ENCODE measurements at places on chromosomes 4 and X.

- DNase-seq = peak; percentile 57
Measured at GRCh38 chr4:184417802-184418511, 56.4 kb downstream of the IRF2 start.

- DNase-seq = no peak
Measured at GRCh38 chr4:83780053-83780733, 244.3 kb downstream of the GPAT3 start.

- no peak for DNase-seq
Measured at GRCh38 chrX:6770936-6771335, 236.0 kb upstream of the VCX3A start.

DNA sequence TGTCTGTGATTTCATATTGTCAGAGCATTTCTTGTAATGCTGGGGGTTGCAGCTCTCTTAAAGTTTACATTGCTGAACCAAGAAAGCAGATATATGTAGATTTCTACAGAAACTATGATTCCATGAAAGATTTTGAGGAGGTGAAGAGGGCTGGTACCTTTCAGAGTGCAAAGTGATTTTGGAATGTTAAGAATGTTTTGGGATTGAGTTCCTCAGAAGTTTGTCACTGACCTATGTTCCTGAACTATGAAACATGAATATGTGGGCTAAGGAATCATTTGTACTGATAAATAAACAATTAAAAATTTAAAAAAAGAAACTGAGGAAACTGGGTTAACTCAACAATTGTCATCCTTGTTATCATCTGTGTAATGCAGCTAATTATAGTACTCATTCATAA, 12.3 kb upstream of the CHIC2 start:
- no peak for DNase-seq

DNA sequence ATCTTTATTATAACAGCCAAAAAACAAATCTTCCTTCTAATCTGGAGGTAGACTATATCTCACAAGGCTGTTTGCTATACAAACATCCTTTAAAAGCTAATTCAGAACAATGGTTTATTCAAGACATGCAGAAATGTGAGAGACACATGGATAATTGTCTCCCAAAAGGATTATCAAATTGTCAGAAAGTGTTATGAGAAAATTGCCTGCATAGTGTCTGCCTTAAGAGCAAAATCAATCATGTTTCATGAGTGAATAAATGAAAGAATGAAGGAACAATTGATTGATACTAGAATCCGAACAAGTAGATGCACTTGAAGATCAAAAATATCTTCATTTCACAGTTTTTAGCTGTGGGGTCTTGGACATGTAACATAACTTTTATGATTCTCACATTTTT, 621.7 kb upstream of the BOD1L1 start:
- DNase-seq = no peak

DNA sequence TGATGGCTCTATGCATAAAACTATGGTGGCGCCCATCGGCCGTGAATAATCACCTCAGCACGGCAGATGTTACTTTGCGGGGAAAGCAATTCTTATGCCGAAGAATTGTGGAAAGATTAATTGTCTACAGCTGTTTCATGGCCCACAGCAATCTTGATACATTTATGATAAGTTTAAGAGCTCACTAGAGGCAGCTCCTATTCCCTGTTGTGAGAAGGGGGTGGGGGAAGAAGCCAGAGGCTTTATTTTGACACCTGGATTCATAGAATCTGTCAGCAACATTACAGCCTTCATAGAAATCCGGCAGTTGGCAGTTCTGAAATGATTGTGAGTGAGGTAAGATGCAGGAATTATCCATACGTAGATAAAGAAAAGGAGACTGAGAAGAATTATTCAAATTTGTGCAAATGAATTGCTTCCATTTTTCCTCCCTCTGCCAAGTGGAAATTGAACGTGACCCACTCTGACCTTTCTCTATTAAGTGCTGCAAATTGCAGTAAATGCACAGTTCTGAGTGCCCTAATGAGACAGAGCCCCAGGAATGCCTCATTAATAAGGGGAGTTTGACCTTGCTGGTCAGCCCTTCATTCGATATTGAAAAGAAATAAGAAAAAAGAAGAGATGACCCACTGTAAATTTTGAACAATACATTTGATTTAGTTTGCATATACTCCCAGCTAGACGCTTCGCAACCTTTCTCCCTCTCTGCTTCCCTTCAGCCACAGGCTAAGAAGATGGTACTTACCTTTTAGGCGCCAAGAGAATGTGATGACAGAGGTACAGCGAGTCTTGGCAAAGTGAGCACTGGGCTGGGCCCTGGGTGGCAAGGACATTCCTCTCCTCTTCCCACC, 188.8 kb downstream of the GPAT3 start:
- no peak for DNase-seq

GRCh38 chr4:89563431-89563830, 255.8 kb upstream of the GPRIN3 start:
- DNase-seq = no peak

DNA sequence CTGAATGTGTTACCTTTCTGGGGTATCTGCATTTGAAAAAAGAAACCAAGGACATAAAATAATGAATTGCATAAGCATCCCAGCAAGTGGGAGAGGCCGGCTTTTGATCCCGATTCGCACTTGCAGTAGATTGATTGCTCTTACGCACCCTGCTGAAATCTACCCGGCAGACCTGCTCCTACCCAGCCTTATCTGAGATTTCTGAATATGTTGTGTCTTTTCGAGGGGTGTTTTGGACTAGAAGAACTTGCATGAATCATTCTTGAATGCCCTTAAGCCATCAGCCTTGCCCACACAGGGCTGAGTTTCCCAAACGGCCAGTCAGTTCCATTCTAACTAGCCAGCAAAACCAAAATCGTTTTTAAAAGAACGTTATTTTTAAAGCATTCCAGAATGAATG, 174.4 kb upstream of the BCOR start:
- DNase-seq = no peak

DNA sequence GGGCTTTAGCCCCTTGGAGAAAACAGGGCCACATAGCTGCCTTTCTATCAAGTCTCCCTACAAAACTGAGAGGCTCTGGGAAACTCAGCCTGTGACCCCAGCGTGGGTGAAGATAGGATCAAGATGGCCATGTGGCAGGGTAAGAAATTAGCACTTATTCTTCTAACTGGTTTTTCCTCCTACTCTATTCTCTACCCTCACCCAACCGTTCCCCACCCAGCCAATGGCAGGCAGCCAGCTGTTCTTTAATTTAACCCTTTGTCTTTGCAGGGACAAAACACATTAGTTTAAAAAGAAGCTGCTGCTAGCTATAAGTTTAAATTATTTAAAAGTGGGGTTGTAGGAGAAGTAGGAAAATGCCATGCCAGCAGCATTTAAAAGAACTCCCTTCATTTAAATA, 2.8 kb downstream of the CLCN5 start:
- DNase-seq = no peak

DNA sequence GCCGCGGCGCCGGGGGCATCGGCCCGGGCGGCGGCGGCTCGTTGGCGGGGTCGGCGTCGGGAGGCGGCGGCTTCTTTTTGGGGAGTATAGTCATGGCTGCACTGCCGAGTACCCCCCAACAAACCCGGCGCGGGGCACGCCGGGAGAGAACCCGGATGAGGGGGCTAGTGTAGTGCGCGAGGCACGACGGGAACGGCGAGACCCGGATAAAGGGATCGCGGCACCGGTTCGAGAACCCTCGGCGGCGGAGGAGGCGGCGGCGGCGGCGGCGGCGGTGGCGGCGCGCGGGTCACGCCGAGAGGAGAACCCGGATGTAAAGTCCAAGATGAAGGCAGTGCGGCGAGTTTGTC, at the start of gene OTUD5:
Gene OTUD5 (minus strand): TSS at position 131 of the 350 bp plus-strand sequence. CDS start 37 bp downstream, at position 94.
- DNase-seq = peak; percentile 85

DNA sequence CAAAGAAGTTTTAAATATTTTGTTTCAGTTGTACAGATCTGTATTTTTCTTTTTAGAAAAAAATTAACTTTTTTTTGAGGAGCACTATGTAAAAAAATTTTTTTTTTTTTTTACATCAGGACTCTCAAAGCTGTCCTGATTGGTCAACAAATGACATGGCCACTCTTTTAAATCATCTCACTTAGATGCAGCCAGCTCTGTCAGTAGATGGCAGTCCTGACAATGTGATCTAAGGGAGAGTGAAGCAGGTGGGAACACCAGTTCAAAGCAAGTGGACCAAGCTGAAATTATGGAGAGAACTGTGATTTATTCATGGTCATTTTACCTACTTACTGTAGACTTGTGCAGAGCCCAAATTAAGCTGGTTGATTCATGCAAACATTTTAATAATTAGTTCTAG, 174.7 kb upstream of the GPRIN3 start:
- DNase-seq = peak; percentile 16

DNA sequence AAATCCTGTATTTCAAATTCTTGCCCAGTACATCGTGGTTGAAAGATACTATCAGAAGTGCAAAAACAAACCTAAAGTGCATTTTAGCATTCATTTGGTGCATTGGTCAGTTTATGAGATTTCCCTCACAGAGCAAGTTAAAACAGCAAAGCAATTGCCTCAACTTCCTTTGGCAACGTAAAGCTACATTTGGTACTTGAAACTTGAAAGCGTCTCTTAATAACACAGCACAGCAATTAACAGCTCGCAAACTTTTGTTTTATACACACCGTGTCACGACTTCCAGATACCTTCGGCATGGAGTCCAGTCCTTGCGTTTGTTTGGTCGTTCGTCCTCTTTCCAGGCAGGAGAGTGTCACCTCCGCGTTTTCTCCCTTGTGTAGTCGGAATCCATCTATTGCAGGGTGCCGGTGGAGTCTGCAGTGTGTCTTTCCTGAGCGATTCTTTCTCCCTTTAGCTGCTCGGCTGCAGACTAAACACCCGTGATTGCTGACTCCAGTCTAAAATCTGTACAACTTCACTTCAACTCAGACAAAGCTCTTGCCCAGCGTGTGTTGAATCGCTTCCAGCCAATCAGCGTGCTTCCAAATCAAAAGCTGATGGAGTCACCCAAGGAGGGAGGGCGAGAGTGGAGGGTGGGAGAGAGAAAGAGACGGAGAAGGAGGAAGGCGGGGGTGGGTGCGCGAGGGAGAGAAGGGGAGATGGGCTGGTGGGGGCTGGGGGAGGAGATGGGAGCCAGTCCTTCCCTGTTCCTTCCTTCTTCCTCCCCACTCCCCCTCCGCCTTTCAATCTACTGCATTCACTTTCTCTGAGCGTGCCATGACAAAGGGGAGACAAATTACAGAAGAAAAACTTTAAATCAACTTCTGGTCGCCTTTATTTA, at the start of gene PCDH18:
Gene PCDH18 (minus strand): TSS at position 509 of the 883 bp plus-strand sequence. CDS start 406 bp downstream, at position 103.
- peak; percentile 38 for DNase-seq

- DNase-seq = no peak
Measured at GRCh38 chrX:133405498-133406185, 9.6 kb downstream of the GPC4 start.

GRCh38 chr4:10762561-10762960, 78.0 kb upstream of the CLNK start:
- DNase-seq = no peak

- no peak for DNase-seq
Measured at GRCh38 chr4:82382751-82383150, 9.0 kb upstream of the HNRNPD start.

DNA sequence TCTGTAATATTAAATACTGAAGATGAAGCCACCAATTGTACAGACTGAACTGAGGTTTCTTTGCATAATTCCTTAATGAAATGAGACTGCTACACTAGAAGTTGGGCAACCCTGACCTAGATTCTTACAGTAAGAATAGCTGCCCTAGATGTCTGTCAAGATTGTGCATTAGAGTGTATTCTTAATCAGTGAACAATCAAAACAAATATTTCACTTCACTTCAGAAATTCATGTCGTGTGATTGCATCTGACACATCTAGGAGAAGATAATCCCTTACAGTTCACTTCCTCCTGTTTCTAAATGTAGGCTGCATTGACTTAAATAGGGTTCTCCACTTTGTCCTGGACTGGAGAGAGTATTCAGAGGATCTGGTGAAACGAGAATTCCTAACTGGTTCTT, 283.1 kb downstream of the HNRNPD start:
- no peak for DNase-seq

DNA sequence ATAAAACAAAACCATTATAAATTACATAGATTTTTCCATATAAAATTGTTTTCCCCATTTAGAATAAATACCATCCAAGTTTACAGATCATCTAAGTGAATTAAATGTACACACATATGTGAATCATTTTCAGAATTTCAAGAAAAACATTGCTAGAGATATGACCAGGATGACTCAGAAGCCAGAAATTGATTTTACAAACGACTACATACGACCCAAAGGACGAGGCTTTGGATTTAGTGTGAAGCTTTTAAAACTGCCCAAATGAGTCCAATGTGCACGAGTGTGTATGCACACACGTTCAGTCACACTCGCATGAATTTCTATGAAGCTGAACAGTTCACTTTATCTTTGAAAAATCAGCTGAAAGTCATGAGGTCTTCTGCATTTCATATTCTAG, 37.9 kb downstream of the MFAP3L start:
- no peak for DNase-seq

GRCh38 chr4:40682290-40683101, 52.8 kb upstream of the RBM47 start:
- no peak for DNase-seq

GRCh38 chr4:1788254-1788973, 4.7 kb upstream of the FGFR3 start:
- DNase-seq = no peak

DNA sequence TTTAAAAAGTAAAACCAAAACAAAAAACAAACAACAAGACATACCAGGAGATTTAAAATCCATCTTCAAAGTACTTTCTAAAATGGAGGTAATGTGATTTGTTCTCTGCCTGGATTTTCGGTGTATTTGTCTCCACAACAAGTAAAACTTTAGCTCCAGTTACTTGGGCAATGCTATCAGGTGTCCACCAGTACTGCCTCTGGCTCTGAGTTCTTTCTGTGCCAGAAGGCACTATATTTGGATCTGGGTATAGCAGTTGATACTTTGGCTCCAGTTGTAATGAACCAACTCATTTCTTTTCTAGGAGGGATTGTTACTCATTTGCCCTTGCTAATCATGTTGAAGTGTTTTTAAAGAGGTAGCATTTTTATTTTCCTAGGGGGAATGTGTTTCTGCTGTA, 9.5 kb upstream of the PDLIM5 start:
- DNase-seq = no peak

DNA sequence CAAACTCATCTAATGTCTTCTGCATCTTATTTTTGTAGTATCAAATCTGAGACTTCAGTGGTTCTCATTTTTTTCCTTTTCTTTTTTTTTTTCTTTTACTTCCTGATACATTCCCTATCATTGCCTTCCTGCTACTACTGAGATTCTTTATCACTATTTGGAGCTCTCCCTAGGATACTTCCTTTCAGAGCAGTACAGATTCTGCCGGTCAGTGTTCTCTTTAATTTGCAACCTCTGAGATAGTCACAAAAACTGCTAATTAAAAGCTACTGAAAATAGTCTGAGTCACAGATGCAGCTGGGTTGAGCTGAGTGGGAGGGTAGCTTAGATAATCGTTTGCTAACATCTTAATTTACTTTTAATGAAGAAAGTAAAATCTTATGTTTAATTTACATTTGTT, 1279.7 kb downstream of the ARAP2 start:
- DNase-seq = no peak

GRCh38 chr4:184313702-184314659, 96.3 kb upstream of the ENPP6 start:
- DNase-seq = peak; percentile 69

All from CD4-positive, alpha-beta T cell treated with Interleukin-4 for 1 hour (primary cell).